ENCODE measurements at places on chromosomes 7 and 10.

- no peak for DNase-seq
These were observed 21.2 kb downstream of the BMPER start for GRCh38 chr7:33926535-33926934.

GRCh38 chr7:2001601-2002442 is 230.9 kb downstream of the MAD1L1 start:
- DNase-seq, result no peak

- no peak for DNase-seq
These were observed 196.4 kb downstream of the GFRA1 start for GRCh38 chr10:116076621-116077020.

GRCh38 chr7:48427671-48428070 is 256.4 kb downstream of the ABCA13 start:
- DNase-seq, result no peak

DNA sequence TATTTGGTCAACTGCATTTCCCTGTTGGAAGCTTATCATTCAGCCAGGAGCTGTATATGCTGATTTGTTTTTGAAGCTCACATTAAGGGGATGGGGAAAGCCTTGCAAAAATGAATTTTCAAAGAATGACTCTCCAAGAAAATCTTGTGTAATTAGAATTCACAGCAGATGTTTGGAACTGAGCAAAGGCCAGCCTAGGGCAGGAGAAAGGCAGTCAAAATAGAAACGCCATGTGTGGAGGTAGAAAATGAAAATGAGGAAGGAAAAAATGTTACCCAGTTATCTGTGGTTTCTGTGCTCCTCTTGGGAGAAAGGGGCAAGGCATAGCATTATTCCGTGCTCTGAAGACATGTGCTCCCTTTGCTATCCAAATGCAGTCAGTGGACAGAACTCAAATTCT is 93.5 kb downstream of the NRP1 start:
- DNase-seq, result no peak
